ENCODE measurements at places on chromosomes 3 and 15. TPM values are rescaled to one million over a fixed set of nuclear protein-coding genes. Genes with fewer than 3 reads are reported as not detected.

DNA sequence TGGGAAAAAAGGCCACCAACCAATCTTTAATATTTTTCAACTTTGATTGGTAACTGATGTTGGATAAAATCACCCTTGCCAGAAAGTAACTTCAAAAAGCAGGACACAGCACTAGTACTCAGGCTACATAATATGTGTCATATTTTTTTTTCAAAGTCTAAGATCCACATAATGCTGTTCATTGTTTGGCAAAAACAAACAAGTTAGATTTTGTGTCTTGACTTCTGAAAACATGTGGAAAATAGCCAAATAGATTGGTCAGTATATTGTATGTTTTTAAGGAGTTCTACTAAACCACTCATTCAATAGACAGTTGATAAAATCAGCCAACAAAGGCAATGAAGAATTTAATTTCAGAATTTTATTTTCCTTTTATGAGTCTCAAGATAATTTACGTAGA, 111.7 kb upstream of the CCDC54 start:
- peaks cover 10% of the 10 kb centered on the region for H3K4me1 ChIP-seq
- H3K36me3 ChIP-seq: no peaks in the 10 kb centered on the region
- H3K27me3 ChIP-seq: no peaks in the 10 kb centered on the region
- no peak for DNase-seq
- no peak overlapping the region for H3K4me3 ChIP-seq

DNA sequence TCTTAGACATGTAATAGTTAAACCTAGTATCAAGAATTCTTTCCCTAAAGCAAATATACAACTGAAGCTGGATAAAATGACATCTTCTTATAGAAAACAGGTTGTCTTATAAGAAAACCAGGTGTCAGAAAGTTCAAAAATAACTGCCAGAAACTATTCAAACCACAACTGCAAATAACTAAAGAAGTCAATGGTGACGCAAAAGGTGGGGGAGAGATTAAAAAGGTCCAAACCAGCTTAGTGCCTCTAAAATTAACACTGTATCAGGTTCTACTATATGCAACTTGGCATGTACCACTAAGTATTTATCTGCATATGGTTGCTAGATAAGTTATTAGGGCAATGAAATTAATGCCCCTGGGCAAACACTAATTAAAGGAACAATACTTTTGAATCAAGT, 136.8 kb downstream of the TBL1XR1 start:
- no peak overlapping the region for H3K27ac ChIP-seq
- no peak for DNase-seq
- no peaks in the 10 kb centered on the region for H3K27me3 ChIP-seq
- H3K4me3 ChIP-seq: no peak overlapping the region
- H3K36me3 ChIP-seq: no peaks in the 10 kb centered on the region
- no peaks in the 10 kb centered on the region for H3K4me1 ChIP-seq

Gene MCF2L2
- total RNA-seq: 15.0 TPM

Gene CEMIP
- total RNA-seq: 2.2 TPM

Gene HCLS1
- 65.6 TPM for total RNA-seq

DNA sequence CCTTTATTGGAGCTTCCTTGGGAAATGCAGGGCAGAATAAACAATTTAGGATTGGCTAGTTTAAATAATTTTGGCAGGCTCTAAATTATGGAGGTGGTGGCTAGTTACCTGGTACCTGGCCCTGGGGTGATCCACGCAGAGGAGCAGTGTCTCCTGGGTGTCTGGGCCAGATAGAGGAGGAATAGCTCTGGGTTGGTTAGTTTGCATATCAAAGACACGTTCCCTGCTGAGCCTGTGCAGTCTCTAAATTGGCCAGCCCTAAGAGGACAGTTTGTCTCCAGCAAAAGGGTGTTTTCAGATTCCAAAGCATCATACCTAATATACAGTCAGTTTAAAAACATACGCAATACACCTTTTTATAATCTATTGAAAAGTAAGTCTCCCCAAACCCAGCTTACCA, 333.3 kb upstream of the TPM1 start:
- DNase-seq: no peak
- H3K36me3 ChIP-seq: no peaks in the 10 kb centered on the region
- H3K4me1 ChIP-seq: no peaks in the 10 kb centered on the region
- no peak overlapping the region for H3K27ac ChIP-seq

Gene RABL3
- total RNA-seq: 61.3 TPM

Gene MYZAP
- total RNA-seq: 66.8 TPM

- no peaks in the 10 kb centered on the region for H3K27me3 ChIP-seq
- H3K27ac ChIP-seq: no peak overlapping the region
- H3K4me3 ChIP-seq: no peak overlapping the region
- no peaks in the 10 kb centered on the region for H3K36me3 ChIP-seq
- peaks cover 54% of the 10 kb centered on the region for H3K4me1 ChIP-seq
- peak; percentile 85 for DNase-seq
Measured at GRCh38 chr3:188283347-188283746, 129.4 kb downstream of the LPP start.

Gene CFAP20DC
- 2.6 TPM for total RNA-seq

DNA sequence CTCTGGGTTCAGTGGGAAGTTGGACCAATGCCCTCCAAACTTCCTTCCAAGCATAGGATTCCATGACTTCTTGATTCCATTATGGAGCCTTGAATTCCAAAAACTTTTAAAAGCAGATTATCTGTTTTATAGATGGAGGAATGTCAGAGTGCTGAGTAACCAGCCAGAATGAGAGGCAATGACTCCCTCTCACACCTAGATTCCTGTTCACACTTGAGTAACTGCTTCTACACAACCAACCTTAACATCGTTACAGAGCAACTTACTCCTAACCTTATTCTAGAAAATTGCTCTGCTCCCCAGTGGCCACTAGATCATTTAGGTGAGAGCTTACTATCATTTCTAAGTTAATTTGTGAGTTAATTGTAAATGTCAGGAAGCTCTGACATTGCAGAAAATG, 24.2 kb upstream of the NR2F2 start:
- DNase-seq: no peak
- H3K27me3 ChIP-seq: no peaks in the 10 kb centered on the region
- no peaks in the 10 kb centered on the region for H3K36me3 ChIP-seq
- H3K4me3 ChIP-seq: no peak overlapping the region

GRCh38 chr3:138297059-138297607, 32.5 kb downstream of the NME9 start:
- no peak overlapping the region for H3K4me3 ChIP-seq
- H3K4me1 ChIP-seq: no peaks in the 10 kb centered on the region
- H3K27ac ChIP-seq: no peak overlapping the region
- H3K27me3 ChIP-seq: no peaks in the 10 kb centered on the region
- no peak for DNase-seq

Gene SLC12A8
- 3.3 TPM for total RNA-seq

DNA sequence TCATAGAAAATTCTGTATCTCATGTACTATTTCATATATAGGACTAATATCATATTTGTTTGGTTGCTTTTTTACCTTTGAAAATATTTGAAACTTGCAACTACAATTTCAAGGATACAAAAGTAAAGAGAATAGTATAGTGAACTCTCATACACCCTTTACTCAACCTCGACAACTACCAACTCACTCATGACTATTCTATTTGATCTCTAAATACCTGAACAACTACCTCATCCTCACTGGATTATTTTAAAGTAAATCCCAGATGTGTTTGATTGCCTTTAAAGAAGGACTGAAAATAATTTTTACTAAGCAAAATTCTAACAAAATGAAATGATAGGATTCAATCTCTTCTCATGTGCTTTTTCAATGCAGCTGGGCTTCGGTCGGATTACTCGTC, 12.1 kb downstream of the TMPRSS7 start:
- no peak overlapping the region for H3K4me3 ChIP-seq
- H3K36me3 ChIP-seq: no peaks in the 10 kb centered on the region
- H3K4me1 ChIP-seq: peaks cover 4% of the 10 kb centered on the region
- no peak for DNase-seq
- H3K27me3 ChIP-seq: no peaks in the 10 kb centered on the region

- H3K4me3 ChIP-seq: no peak overlapping the region
- peaks cover 31% of the 10 kb centered on the region for H3K4me1 ChIP-seq
Measured at GRCh38 chr15:68778876-68779275, 41.8 kb downstream of the ANP32A start.

Gene AP3S2
- total RNA-seq: 50.7 TPM

- H3K27me3 ChIP-seq: no peaks in the 10 kb centered on the region
- no peak for DNase-seq
- H3K27ac ChIP-seq: no peak overlapping the region
- no peak overlapping the region for H3K4me3 ChIP-seq
- H3K36me3 ChIP-seq: no peaks in the 10 kb centered on the region
- H3K4me1 ChIP-seq: no peaks in the 10 kb centered on the region
Measured at GRCh38 chr15:96047255-96047931, 283.1 kb upstream of the NR2F2 start.

Gene CAND2
- total RNA-seq: 15.4 TPM

DNA sequence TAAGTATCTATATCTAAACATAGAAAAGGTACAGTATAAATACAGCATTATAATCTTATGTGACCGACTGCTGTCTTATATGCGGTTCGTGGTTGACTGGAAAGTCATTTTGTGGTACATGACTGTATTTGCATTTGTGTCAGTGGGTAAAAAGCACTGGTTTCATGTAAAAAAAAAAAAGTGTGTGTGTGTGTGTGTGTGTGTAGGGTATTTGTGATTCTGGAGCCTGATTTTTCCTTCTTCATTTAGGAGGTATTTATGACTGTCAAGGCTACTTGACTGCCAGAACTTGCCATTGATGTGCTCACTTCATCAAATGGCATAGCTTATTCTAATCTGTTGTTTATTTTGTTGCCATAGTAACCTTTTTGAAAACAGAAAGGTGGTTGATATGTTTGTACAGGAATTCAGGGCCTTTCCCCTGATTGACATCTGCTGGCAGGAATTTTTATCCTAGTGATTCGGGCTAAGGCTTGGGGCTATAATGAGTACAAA, 63.2 kb downstream of the AKAP13 start:
- no peak overlapping the region for H3K4me3 ChIP-seq
- no peak overlapping the region for H3K27ac ChIP-seq
- DNase-seq: no peak
- H3K36me3 ChIP-seq: no peaks in the 10 kb centered on the region
- no peaks in the 10 kb centered on the region for H3K4me1 ChIP-seq
- no peaks in the 10 kb centered on the region for H3K27me3 ChIP-seq

Gene HTR3E
- not detected for total RNA-seq

Gene WHAMM
- total RNA-seq: 8.9 TPM

DNA sequence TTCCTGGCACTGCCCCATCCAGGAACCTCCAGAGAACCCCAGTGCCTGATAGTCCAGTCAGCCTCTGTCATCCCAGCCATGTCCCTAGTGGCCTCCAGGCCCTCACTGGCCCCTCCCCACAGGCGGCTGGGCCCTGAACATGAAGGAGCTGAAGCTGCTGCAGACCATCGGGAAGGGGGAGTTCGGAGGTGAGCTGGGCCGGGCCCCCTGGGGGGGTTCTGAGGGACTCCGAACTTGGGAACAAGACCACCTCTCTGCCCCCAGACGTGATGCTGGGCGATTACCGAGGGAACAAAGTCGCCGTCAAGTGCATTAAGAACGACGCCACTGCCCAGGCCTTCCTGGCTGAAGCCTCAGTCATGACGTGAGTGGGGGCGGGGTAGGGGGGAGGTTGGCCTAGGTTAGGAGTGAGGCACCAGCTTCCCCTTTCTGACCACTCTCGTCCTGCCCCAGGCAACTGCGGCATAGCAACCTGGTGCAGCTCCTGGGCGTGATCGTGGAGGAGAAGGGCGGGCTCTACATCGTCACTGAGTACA, 12.0 kb upstream of the LMAN1L start:
- H3K4me3 ChIP-seq: no peak overlapping the region
- H3K27me3 ChIP-seq: no peaks in the 10 kb centered on the region
- H3K36me3 ChIP-seq: no peaks in the 10 kb centered on the region
- H3K4me1 ChIP-seq: no peaks in the 10 kb centered on the region
- no peak overlapping the region for H3K27ac ChIP-seq

GRCh38 chr15:93587059-93587521, 498.1 kb upstream of the RGMA start:
- no peaks in the 10 kb centered on the region for H3K36me3 ChIP-seq
- no peaks in the 10 kb centered on the region for H3K4me1 ChIP-seq
- no peak overlapping the region for H3K4me3 ChIP-seq
- no peak overlapping the region for H3K27ac ChIP-seq
- H3K27me3 ChIP-seq: no peaks in the 10 kb centered on the region

Gene COLQ
- 2.0 TPM for total RNA-seq

Data from adrenal gland (tissue), 19 donors.